NCI-H510A (cell line): ENCODE measurements at places on chromosomes 6 and 20.

GRCh38 chr20:49796600-49797343, 15.9 kb upstream of the SLC9A8 start:
- DNase-seq: no peak

GRCh38 chr6:90214461-90214860, 82.2 kb downstream of the BACH2 start:
- no peak for DNase-seq

GRCh38 chr20:45044084-45044573, 56.8 kb downstream of the KCNS1 start:
- DNase-seq: peak; percentile 16

DNA sequence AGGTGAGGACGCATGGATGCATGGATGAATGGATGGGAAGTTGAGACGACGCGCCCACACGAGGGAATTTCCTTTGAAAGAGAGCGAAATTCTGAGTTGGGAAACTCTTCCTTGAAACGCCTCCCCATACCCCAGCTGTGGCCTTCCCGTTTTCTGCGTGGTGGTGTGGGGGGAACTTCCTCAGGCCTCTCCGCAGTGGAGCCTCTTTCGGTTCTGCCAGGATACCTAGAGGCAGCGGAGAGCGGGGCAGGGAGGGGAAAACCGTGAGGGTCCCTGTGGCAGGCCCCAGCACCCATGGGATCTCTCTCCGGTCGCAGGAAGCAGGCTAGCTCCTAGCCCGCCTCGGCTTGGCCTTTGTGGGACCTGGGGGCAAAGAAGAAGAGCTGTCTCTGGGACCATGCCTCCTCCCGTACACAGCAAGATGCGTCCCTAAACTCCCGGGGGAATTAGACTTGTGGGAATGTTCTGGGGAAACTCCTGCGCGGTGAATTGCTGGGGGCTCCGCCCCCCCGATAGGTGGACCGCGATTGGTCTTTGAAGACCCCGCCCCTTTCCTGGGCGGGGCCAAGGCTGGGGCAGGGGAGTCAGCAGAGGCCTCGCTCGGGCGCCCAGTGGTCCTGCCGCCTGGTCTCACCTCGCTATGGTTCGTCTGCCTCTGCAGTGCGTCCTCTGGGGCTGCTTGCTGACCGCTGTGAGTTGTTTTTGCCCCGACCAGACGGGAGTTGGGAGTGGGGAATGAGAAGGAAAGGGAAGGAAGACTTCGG, at the start of gene CD40:
Gene CD40, plus strand, starts transcription at position 611 of the 764 bp plus-strand sequence. Its CDS starts 30 bp downstream, at position 641.
- DNase-seq: peak; percentile 86

DNA sequence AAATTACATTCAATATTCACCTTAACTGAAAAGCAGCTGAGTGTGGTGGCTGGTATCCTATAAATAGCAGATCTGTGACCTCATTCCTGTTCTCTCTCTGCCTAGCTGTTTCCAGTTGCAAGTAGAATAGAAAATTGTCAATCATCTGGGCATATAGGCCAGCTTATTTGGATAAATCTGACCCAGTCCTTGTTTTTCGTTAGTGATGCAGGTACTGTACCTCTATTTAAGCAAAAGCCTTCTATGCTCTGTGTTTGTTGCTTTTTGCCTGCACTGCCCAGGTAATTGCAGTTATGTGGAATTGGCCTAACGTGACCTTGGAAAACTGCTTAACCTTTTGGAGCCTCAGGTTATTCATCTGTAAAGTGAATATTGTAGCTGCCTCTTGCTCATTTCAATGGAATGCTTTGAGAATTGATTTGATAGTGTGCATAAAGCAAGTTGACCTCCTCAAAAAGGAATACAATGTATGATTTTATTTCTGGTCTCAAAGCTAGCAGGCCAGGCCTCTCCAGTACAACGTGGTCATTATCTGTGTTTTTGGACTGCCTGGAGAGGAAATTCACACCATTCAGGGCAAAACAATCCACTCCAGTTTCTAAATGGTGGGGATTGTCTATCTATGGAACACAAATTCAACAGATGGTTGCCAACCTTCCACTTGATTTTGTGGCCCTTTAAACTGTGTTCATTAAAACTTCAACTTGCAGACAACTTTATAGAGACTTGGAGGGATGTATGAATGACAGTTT, 508.7 kb upstream of the CITED2 start:
- DNase-seq: no peak

DNA sequence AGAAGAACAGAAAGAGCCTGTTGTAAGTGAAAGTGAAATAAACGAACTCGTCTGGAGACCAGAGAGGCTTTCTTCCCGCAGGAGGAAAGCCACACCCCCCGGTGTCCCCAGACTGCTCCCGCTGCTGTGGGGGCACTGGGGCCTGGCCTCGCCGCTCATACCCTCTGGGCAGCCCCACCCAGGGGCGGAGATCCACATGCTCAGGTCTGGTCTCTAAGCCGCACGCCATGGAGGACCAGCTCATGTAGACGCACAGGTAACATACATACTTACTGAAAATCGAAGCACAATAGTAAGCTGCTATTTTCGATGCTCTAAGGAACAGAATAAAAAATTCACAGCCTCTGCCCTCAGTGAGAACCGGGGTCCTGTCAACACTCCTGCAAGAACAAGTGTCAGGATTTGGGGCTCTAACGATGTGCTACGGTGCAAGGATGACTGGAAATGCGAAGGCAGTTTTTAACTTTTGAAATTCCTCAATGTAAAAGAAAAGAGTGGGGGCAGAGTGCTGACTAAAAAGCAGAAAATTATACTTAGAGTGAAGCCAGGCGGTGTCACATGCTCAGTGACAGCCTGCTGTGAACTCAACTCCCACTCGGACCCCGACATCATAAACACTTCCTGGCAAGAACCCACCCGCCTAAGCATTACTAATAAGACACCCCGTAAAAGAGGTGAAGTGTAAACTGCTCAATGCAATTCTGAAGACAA, 110.5 kb downstream of the IRF4 start:
- no peak for DNase-seq

GRCh38 chr6:156944412-156944811, 167.2 kb downstream of the ARID1B start:
- no peak for DNase-seq

DNA sequence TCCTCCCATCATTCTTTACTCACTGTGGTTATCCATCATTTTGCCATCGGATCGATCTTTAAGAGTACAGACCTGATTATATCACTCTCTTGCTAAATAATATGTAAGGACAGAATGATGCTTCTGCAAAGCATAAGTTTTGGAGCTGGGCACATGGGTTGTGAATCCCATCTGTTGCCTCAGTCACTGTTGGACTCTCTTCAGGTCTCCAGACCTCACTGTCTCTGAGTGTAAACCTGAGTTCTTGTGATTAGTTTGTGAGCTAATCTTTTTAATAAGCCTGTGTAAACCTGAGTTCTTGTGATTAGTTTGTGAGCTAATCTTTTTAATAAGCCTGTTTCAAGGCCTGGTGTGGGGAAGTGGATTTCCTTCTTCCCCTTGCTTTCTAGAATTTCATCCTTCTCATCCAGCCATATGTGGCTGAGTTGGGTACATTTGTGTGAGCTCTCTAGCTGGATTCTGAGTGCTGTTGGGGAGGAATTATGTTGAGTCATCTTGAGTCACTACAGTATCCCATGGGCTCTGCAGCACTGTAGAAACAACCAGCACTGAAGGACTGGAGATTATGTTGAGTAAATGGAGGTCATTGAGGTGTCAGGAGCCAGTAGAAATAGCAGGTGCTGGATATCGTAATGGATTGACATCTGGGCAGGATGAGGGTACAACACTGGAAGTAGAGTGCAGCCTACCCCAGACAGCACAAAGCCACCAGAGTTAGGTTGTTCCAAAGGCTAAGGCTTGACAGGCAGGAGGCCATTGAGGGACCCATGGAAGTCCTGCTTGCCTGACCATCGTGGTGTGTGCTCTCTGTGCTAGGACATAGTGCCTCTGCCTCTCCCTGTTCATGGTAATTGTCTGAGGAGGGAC, 52.4 kb downstream of the SCAND1 start:
- no peak for DNase-seq

GRCh38 chr6:44202332-44202971, 14.3 kb upstream of the MYMX start:
- DNase-seq: no peak

DNA sequence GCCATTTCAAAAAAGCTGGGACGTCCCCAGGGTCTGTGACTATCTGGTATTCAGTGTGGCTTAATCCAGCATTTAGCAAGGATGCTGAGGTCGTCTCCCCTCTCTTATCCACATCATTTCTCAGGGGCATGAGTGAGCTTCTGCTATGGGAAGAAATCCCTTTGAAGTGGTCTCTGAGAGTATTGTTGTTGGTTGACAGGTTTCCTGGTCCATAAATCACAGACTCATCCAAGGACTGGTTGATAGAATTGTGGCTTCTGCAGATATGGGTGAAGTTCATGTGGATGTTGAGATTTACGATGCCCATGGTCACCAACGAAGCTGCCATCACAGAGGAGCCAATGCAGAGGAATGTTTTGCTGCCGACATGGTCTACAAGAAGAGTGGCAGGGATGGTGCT, 24.0 kb downstream of the SLC2A12 start:
- DNase-seq: no peak

GRCh38 chr6:56050530-56051201, 175.3 kb upstream of the BMP5 start:
- DNase-seq: no peak

DNA sequence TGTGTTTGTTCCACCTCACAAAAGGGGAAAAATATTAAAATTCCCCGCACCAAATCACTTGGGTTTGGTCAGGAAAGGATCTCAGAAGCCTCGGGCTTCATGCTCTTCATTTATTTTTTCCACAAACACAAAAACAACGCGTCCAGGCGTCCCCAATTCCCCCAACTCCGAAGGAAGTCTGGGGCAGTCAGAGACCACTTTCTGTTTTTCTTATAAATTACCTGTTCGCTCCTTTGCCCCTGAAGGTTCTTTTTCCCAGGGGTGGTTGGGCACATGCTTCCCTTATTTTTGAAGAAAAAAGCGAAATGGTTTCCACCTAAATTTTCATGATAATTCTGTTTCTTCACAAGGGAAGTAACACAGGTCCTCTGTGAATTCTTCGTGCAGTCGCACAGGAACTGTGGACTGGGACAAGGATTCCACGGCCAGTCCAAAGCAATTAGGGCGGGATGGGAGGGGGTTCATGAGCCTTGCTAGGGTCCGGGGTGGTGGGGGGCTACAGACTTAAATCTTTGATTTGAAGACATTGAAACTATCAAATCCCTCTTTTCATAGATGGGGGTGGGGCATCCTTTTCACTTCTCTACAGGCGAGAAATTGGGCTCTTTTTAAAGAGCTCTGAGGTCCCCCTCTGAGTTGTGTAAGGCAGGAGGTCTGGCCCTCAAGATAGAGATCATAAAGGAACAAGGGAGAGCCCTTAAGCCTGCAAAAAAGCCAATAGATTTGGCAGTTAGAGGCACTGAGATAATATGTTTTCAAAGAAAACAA, 30.5 kb upstream of the HFE start:
- no peak for DNase-seq

- DNase-seq: no peak
Observed at GRCh38 chr20:54624706-54625390, 149.5 kb downstream of the DOK5 start.

DNA sequence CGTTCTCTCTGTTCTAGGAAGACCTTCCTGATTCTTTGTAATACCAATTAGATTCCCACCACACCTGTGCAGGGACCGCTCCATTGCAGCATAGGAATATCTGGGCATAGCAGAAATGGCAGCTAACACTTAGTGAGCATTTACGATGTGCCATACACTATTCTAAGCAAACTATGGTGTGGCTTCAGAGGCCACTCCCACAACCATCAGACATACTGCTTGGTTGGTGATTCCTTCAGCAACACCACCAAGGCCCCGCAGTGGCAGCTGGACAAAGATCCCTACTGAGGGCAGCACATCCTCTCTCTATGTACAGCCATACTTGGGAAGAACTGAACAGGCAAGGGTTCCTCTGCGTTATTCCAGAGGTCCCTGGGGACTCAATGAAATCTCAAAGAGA, 6.2 kb downstream of the KCNK5 start:
- no peak for DNase-seq

DNA sequence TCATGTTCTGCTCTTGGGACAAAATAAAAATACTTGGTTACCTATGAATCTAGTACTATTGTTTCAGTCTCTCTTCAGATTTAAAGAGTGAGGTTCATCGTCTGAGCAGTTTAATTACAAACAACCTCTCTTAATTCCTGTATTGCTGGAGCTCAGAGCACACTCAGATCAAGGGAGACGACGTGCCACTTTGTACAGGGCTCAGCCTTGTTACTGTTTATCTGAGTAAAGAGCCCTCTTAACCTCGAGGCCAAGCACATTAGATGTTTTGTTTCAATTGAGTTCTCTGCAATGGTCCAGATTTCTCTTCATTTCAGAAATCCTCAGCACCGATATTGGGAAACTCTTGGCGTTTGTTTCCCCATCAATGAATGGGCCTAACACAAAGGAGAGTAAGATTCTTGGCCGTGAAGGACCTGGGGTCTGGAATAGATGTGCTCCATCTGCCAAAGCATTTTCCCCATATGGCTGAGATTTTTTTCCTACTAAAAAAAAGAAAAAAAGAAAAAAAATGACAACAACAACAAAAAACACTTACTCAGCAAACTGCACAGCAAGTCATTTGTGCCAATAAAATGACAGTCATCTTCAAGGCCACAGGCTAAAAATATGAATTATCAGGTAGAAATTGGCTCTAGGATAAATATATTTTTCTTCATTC, 82.6 kb upstream of the CCN6 start:
- no peak for DNase-seq

GRCh38 chr20:45346851-45347250, 1.4 kb downstream of the SDC4 start:
- no peak for DNase-seq

DNA sequence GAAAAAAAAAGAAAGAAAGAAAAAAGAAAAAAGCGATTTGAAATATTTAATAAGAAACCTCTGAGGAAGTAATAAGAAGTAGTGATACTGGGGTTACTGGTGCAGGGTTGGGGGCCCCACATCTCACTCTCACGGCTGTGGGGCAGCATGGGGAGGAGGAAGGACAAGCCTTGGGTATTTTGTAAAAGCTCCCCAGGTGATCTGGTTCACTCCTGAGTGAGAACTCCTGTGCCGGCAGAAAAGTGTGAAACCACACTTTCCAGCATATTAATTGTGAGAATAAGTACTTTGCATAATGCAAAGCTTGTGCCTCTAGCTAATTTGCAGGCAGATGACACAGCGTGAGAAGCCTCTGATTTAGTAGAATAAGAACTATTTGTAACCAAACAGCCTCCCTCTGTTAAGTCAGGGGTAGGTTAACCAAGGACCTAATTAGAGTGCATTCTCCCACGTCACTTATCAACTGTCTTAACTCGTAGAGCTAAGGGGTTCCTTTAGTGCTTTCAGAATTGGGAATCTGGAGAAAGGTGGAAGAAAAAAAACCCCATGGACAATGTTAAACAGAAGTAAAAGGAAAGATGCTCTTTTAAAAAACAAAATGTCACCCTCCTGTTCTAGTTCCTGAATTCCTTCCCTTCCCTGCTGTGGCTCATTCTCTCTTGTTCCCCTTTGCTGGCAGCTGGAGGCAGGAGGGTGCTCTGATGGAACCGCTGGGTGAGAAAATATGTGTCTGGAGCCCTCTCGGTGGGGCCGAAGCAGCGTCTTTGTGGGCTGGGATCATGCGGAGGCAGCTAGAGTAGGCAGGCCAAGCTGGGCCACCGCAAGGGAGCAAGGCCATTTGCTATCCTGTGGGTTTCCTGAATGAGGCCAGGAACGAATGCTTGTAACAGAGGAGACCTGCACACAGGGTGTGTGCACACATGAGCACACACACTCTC, 108.7 kb downstream of the FYN start:
- no peak for DNase-seq
